Activated T-cell treated with anti-CD3 and anti-CD28 coated beads for 24 hours (primary cell): ENCODE measurements at places on chromosomes 13 and 19.

GRCh38 chr13:94495806-94496205 is 16.3 kb upstream of the DCT start:
- no peak for DNase-seq

DNA sequence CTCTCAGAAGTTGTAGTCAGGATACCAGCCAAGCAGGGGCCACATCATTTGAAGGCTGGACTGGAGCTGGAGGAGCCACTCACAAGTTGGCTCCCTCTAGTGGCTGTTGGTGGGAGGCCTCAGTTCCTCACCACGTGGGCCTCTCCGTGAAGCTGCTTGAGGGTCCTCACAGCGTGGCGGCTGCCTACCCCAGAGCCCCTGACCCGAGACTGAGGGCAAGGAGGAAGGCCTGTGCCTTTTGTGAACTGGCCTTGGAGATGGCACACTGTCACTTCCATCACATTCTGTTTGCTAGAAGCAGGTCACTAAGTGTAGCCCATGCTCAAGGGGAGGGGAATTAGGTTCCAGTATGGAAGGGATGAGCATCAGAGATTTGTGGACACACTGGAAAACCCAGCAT is 14.6 kb downstream of the GNA11 start:
- peak; percentile 60 for DNase-seq

GRCh38 chr13:100131863-100132574 is 43.1 kb downstream of the PCCA start:
- DNase-seq = peak; percentile 40

DNA sequence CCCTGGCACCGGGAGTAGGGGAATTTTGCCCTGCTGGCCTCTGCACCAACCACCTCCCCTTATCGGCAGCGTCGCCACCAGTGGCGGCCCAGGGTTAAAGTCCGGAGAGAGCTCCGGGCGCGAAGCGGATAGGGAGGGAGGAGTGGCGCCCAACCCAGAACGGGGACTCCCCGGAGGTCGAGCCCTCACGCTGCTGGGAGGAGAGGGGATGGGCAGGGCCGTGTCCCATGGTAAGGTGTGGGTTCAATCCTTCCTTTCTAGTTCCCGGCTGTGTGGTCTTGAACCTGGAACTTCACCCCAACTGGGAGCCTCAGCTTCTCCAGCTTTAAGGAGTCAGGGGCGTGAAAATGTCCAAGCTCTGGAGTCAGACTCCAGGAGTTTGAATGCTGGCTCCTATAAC is 23.3 kb upstream of the BCL3 start:
- no peak for DNase-seq

- no peak for DNase-seq
Measured at GRCh38 chr19:47421844-47422395, 2.6 kb upstream of the MEIS3 start.
